ENCODE measurements at places on chromosomes 16 and 17.

GRCh38 chr16:65071433-65072311 is 50.2 kb downstream of the CDH11 start:
- no peak overlapping the region for H3K27ac ChIP-seq
- no peak overlapping the region for H3K4me3 ChIP-seq
- DNase-seq: no peak
- peaks cover 41% of the 10 kb centered on the region for H3K4me1 ChIP-seq
- no peaks in the 10 kb centered on the region for H3K27me3 ChIP-seq

DNA sequence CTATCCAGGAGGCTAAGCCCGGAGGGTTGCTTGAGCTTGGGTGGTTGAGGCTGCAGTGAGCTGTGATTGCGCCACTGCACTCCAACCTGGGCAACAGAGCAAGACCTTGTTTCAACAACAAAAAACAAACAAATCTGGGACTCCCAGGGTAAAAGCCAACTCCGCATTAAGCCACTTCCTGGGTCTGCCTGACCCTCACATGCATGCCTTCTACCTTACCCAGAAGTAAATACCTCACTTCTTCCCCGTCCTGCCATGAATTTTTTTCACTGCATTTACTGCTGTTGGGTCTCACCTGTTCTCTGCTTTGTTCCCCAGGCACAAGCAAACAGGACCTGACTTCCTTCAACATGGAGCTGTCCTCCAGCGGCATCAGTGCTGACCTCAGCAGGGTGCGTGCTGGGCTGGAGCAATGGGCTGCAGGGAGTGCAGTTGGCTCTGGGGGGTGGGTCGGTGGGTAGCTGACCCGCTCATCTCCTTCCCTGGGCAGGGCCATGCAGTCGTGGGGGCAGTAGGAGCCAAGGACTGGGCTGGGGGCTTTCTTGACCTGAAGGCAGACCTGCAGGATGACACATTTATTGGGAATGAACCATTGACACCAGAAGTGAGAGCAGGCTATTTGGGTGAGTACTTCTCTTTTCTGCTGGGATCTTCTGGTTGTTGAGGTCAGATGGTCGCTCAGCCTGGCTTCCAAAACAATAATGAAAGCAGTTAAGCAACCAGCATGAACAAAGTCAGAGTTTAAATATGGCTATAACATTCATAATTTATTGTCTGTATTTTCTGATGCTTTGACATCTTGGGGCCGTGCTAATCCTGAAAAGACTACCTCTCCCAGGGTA is 16.4 kb downstream of the ITGAL start:
- no peak overlapping the region for H3K4me3 ChIP-seq
- H3K27me3 ChIP-seq: no peaks in the 10 kb centered on the region
- DNase-seq: no peak
- H3K4me1 ChIP-seq: peaks cover 8% of the 10 kb centered on the region
- no peak overlapping the region for H3K27ac ChIP-seq
- no peaks in the 10 kb centered on the region for H3K36me3 ChIP-seq

GRCh38 chr17:33647956-33648355 is 354.9 kb upstream of the ASIC2 start:
- no peaks in the 10 kb centered on the region for H3K27me3 ChIP-seq
- H3K4me1 ChIP-seq: no peaks in the 10 kb centered on the region
- H3K36me3 ChIP-seq: no peaks in the 10 kb centered on the region
- no peak overlapping the region for H3K4me3 ChIP-seq

DNA sequence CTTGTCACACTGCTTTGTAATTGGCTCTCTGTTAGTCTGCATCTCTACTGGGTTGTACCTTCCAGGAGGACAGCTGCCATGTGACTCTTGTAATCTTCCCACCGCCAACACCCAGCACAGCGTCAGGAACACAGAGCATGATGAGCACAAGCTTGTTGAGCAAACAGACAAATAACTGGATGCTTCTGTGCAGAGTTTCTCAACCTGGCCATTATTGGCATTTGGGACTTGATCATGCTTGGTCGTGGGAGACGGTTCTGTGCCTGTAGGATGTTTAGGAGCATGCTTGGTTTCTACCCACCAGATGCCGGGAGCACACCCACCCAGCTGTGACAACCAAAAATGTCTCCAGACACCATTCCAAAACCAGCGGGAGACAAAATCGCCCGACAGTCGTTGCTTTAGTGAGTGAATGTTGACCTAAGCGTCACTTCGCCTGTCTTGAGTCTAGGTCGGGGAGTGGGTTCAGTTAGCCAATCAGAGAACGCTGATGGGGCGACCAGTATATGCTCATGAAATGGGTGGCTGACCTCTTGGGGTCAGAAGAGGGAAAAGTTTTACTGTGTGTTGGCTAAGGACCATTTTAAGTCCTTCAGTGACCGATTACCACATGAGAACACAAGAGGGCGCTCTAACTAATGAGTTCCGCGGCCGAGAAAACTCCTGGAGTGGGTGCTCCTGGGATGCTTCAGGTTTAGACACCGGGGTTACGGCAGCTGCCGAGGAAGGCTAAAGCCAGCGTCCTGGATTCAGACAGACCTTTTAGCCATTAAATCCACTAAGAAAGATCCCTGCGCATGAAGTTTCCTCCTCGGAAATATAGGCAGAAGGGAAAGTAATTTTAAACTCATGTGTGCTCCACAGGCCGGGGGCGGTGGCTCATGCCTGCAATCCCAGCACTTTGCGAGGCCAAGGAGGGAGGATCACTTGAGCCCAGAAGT is 57.8 kb upstream of the TEX2 start:
- no peak overlapping the region for H3K27ac ChIP-seq
- no peak overlapping the region for H3K4me3 ChIP-seq
- H3K27me3 ChIP-seq: no peaks in the 10 kb centered on the region
- DNase-seq: peak; percentile 88
- no peaks in the 10 kb centered on the region for H3K4me1 ChIP-seq

DNA sequence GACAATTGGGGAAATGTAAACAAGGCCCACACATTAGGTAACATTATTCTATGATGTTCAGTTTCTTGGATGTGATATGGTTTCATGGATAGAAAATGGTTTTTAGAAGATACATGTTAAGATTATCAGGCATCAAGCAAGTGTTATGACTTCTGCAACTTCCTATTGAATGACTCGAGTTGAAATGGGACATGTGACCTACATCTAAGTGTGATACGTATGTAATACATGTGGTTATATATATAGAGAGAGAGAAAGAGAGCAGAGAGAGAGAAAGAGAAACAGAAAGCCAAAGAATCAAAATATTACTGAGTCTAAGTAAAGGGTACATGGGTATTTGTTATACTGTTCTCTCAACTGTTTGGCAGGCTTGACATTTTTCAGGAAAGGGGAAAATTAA is 1.7 kb downstream of the TMEM170A start:
- peak overlapping the region; percentile 21 for H3K4me3 ChIP-seq
- H3K27me3 ChIP-seq: no peaks in the 10 kb centered on the region
- H3K4me1 ChIP-seq: peaks cover 26% of the 10 kb centered on the region
- no peak for DNase-seq

GRCh38 chr16:50201787-50202186 is 48.7 kb downstream of the TENT4B start:
- H3K4me3 ChIP-seq: no peak overlapping the region
- no peak overlapping the region for H3K27ac ChIP-seq
- DNase-seq: no peak
- H3K27me3 ChIP-seq: no peaks in the 10 kb centered on the region
- H3K36me3 ChIP-seq: no peaks in the 10 kb centered on the region

GRCh38 chr17:27496971-27497370 is 40.7 kb downstream of the KSR1 start:
- peaks cover 46% of the 10 kb centered on the region for H3K4me1 ChIP-seq
- H3K27me3 ChIP-seq: no peaks in the 10 kb centered on the region
- H3K4me3 ChIP-seq: no peak overlapping the region

- H3K36me3 ChIP-seq: no peaks in the 10 kb centered on the region
- no peak overlapping the region for H3K27ac ChIP-seq
- H3K4me1 ChIP-seq: peaks cover 12% of the 10 kb centered on the region
- peak; percentile 70 for DNase-seq
Measured at GRCh38 chr17:17564896-17565295, 26.6 kb downstream of the PEMT start.

DNA sequence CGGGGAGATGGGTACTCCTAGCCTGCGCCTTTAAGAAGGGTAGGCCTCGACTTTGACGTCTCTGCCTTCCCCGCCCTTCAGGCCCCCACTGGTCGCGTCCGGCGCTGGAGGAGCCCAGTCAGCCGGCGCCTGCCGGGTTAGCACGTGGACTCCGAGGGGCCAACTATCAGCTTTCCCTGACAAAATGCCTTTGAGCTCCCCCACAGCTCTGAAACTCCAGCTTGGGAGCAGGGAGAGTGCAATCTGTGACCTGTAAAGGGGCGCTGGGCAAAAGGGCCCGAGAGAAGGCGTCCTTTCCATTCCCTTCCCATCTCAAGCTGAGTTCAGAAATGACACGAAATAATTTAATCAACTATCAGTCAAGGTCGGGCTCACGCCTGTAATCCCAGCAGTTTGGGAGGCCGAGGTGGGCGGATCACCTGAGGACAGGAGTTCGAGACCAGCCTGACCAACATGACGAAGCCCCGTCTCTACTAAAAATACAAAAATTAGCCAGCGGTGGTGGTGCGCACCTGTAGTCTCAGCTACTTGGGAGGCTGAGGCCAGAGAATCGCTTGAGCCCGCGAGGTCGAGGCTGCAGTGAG is 2.3 kb upstream of the SLC25A39 start:
- peak; percentile 97 for DNase-seq
- H3K4me3 ChIP-seq: no peak overlapping the region
- H3K4me1 ChIP-seq: peaks cover 4% of the 10 kb centered on the region
- H3K27ac ChIP-seq: no peak overlapping the region

DNA sequence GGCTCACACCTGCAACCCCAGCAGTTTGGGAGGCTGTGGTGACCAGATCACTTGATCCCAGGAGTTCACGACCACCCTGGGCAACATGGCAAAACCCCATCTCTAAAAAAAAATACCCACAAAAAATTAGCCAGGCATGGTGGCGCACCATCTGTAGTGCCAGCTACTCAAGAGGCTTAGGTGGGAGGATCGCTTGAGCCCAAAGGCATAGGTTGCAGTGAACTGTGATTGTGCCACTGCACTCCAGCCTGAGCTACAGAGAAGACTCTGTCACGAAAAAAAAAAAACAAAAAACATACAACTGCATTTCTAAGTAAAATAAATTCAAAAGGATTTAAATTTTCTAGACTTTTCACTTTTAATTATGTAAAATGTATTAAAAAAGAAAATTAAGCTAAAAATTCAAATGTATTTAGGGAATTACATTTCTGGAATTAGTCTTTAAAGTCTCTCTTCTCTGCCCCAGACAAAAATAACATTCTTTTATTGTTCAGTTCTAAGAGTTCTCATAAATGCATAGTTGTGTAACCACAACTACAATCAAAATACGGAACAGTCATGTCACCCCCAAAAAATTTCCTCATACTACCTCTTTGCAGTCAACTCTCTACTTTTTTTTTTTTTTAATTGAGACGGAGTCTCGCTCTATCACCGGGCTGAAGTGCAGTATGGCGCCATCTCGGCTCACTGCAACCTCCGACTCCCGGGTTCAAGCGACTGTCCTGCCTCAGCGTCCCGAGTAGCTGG is 14.1 kb downstream of the FAM222B start:
- no peaks in the 10 kb centered on the region for H3K27me3 ChIP-seq
- no peak overlapping the region for H3K27ac ChIP-seq

GRCh38 chr17:7235693-7236665 is 1.7 kb upstream of the DVL2 start:
- no peaks in the 10 kb centered on the region for H3K27me3 ChIP-seq
- no peak overlapping the region for H3K27ac ChIP-seq
- H3K4me3 ChIP-seq: no peak overlapping the region
- no peak for DNase-seq
- H3K36me3 ChIP-seq: no peaks in the 10 kb centered on the region

- peaks cover 9% of the 10 kb centered on the region for H3K4me1 ChIP-seq
- no peak overlapping the region for H3K27ac ChIP-seq
- no peak for DNase-seq
Measured at GRCh38 chr17:55330344-55330933, 65.7 kb downstream of the HLF start.

DNA sequence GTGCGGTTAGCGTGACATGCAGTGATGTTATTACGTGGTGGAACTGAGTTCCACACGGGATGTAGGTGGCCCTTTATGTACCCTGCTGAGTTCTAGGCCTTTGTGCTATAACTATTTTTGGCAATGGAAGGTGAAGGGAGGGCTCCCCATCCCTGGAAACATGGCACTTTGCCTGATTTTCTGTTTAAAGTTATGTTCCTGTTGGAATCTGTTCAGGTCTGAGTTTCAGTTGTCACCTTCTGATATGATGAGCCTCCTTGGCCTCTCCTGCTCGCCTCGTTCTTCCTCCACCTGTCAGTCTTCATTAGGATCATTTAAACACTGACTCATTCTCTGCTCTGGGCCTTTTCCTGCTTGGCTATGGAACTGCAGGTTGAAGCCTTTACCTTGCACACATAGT is 200.6 kb downstream of the FTO start:
- H3K27ac ChIP-seq: no peak overlapping the region
- no peaks in the 10 kb centered on the region for H3K4me1 ChIP-seq
- H3K4me3 ChIP-seq: no peak overlapping the region
- H3K27me3 ChIP-seq: no peaks in the 10 kb centered on the region

DNA sequence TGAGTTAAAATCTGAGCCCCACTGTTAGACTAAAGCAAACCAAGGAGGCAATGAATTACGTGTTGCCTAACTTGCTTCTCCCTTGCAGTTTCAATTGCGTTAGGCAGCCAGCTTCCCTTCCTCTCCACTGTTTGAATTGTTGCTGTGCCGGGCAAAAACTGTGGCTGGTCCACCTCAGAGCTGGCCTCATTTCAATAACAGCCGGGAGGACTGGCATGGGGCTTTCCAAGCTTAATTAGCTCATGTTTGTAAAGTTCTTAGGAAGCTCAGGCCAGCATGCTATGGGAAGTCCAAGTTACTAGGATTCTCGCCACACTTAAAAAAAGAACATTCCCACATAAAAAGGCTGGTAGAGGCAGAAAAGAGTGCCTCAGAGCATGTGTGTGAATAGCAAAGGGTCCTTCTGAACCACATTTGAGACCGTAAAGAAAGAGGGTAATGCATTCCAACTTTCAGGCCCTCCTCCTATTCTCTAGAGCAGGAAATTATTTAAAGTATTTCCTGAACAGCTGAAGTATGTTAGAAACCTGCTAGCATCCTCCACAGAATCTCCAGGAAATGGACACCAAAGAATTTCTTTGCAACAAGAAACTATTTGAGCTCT is 79.0 kb upstream of the SMURF2 start:
- no peak overlapping the region for H3K4me3 ChIP-seq
- no peaks in the 10 kb centered on the region for H3K36me3 ChIP-seq
- no peak overlapping the region for H3K27ac ChIP-seq

GRCh38 chr17:56897646-56898424 is 16.0 kb downstream of the TRIM25 start:
- H3K4me1 ChIP-seq: no peaks in the 10 kb centered on the region
- no peaks in the 10 kb centered on the region for H3K36me3 ChIP-seq
- no peak overlapping the region for H3K27ac ChIP-seq
- DNase-seq: no peak
- no peak overlapping the region for H3K4me3 ChIP-seq
